Glomerular endothelial cell (primary cell): ENCODE measurements at places on chromosomes 3 and 15. TPM values are rescaled to one million over a fixed set of nuclear protein-coding genes. Genes with fewer than 3 reads are reported as not detected.

- no peak for DNase-seq
These were observed 51.6 kb downstream of the SEMA3G start for GRCh38 chr3:52393131-52393807.

The H1-8 gene
- total RNA-seq, result not detected in 2 replicates

DNA sequence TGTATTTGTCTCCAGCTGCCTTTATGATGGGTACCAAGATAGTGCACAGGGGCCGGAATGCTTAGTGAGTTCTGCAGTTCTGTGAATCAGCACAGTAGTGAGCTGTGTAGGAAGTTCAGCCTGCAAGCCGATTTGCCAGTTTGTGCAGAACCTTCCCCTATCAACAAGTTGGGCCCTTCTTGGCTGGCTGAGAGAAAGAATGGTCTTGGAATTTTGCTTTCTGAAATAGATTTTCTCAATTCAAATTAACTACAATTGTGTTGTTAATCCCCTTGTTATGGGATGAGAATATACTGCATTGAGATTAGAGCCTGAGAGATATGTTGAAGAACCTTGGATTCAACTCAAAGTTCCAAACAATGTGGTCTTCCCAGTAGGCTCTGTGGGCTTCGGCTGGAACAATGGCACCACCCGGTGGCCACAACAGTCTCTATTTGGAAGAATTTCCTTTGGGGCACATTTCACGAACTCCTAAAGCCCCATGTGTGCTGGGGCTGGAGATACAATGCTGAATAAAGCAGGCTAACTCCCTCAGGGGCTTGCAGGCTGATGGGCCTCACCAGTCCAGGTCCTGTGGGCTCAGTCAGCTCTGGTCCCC, 59.1 kb downstream of the TRIM42 start:
- no peak for DNase-seq

The TPRG1 gene
- 0.53 TPM in 1 of 2 replicates, not detected in the other for total RNA-seq

DNA sequence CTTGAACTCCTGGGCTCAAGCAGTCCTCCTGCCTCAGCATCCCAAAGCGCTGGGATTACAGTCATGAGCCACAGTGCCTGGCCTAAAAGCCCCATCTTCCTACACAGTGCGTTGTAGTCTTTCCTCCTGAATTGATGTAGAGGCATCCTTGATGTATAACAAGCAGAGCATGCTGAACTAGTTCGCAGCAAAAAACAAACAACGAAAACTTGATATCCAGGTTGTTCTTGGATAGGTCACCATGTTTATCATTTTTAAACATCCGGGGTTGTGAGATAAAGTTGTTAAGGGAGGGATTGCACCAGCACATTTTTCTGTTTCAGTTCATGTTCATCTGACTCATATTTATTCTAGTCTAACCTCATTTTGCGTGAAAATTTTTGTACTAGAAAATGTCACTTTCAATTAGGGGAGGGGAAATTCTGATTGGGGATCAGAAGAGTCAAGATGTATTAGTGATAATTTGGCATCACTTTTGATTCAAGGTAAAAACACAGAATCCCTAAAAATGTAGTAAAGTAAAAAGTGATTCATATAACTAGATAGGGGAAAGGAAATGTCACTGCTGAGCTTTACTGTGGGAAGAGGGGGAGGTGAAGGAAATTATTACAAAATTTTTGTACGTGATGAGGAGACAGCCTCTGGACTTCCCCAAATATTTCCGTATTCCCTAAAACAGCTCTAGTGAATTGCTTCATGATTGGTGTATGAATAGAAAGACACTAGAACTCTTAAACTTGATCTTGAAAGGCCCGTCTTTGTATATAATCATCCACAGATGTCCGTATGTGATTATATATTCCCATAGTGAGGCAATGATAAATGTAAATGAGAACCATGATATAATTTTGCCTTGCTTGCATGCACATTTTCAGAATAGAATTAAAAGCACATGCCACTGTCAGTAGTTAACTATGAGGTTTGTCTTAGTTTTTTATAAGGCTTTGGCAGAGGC, 22.9 kb downstream of the RAB8B start:
- no peak for DNase-seq

DNA sequence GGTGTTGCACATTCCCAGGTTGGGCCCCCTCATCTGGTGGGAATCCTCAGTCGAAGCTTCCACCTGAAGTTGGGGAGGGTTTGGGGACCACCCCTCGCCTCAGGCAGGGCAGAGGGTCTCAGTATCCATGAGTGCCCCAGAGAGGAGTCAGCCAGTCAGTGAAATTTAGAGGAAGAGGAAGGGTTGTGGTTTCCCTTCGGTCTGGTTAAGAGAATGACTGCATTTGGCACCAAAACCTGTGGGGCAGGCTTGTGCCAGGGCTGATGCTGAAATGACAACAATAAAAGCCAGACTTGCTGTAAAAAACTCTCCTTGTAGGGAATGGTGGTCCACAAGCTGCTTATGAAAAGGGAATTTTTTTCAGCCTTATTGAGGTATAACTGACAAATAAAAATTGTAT, 22.6 kb downstream of the LMCD1 start:
- DNase-seq, result no peak

DNA sequence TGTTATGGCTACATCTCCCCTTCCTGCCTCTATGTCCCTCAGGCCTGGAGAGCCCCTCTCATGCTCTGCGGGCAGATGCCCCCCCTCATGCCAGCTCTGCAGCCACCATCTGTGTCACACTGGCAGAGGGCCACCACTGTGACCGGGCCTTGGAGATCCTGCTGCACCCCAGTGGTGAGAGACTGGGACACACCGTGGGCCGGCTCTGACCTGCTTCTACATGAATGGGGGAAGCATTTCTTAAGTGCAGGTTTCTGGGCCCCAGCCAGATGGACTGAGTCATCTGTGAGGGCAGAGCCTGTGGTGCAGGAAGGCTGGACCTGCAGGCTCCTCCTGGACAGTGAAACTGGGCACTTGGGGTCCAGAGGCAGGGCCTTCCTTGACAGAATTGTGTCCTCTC, 4.8 kb downstream of the VWA5B2 start:
- no peak for DNase-seq

The ADAMTS17 gene
- not detected in 2 replicates for total RNA-seq

- DNase-seq, result no peak
These were observed 16.6 kb downstream of the HAPLN3 start for GRCh38 chr15:88878720-88879184.

DNA sequence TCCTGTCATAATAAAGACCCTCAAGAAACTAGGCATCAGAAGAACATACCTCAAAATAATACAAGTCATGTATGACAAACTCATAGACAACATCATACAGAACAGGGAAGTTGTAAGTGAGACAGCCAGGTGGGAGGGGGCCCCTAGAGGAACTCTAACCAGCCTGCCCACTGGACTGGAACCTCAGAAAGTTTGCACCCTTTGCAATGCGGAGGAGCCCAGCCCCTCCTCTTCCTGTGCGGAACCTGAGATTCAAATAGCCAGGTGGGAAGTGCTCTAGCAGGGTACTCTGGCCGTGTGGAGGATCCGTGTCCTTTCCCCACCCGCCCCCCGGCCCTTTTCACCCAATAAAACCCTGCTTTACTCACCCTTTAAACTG, 387.0 kb upstream of the CBLB start:
- DNase-seq, result no peak
